Left ventricle myocardium superior (tissue), 1 donor: ENCODE measurements at places on chromosomes 11 and 22. TPM values are rescaled to one million over a fixed set of nuclear protein-coding genes. Genes with fewer than 3 reads are reported as not detected.

GRCh38 chr11:11387207-11387606, 34.2 kb upstream of the CSNK2A3 start:
- no peak for DNase-seq

Gene CECR2
- 7.1 TPM for total RNA-seq

Gene SESN3
- total RNA-seq: 5.7 TPM

Gene TEX54
- total RNA-seq: not detected

- peak; percentile 62 for DNase-seq
Observed at GRCh38 chr11:15826826-15827225, 529.5 kb downstream of the SOX6 start.

GRCh38 chr22:46129390-46130041, 20.8 kb upstream of the PPARA start:
- peak; percentile 87 for DNase-seq

Gene LGR4
- 43.5 TPM for total RNA-seq

DNA sequence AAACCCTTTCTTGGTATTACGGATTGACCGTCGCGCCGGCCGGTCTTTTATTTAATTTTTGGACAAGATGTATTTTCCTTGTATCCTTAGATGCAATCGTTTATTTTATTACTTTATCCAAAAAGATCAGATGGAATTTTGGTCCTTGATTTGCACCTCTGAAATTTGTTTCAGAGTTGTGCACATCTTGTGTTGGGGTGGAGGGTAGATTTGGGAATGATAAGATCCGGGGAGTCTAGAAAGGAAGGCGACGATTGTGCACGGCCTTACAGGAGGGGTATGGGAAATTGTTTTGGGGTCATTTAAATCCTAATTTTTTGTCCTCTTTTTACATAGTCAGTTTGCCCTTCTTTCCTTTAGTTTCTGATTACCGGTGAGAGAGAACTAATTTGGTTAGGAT, 1.4 kb downstream of the KDM2A start:
- DNase-seq: no peak

- DNase-seq: no peak
Observed at GRCh38 chr22:35218079-35218478, 39.2 kb upstream of the HMGXB4 start.

GRCh38 chr11:48044577-48044976, 64.2 kb downstream of the PTPRJ start:
- no peak for DNase-seq

DNA sequence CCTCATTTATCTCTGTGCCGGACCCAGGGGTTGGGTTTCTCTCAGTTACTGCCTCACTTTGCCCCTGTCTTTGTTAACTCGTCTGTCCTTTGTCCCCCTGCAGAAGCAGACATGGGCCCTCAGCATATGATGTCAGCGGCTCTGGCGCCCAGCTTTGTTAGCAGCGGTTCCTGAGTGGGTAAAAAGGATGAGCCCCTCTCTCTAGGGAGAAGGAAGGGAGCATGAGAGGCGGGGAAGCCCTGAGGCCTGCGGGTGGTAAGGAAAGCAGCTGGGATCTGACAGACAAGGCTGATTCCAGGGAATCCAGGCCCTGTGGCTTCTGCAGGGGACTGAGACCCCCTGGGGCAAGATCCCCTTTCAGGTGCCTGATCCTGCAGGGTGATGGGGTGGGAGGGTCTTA, 51.7 kb downstream of the MCM5 start:
- no peak for DNase-seq

GRCh38 chr11:11580841-11581411, 40.9 kb downstream of the GALNT18 start:
- peak; percentile 45 for DNase-seq

Gene DDI1
- not detected for total RNA-seq

DNA sequence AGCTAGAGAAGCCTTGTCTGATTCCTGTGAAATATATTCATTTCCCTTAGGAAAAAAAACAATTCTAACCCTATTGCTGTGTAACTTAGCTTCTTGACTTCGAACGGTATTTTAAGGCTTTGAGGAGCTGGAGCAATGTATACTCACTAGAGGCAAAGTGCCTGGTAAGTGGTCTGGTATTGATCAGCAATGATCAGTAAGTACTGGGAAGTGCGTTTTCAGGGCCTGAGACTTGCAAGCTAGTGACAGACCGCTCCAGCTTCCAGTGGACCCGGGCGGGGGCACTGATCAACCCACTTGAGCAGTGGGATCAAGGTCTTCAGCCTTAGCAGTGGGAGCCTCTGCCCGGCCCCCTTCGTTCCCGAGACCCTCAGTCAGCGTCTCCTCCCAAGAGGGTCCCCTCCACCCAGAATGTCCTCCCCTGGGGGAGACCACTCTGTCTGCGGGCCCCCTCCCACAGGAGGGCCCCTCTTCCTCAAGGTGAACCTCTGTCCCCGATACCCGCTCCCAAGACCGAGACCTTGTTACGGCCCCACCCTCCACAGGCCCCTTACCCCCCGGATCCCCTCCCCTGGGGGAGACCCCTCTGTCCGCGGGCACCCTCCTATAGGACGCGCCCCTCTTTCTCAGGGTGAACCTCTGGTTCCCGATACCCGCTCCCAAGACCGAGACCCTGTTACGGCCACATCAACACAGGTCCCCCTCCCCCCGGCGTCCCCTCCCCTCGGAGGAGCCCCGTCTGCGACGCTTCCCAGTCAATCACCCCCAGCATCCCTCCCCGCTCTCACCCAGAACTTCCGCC, 452 bp upstream of the ATXN10 start:
- DNase-seq: no peak

Gene MUC5AC
- not detected for total RNA-seq

Gene UVRAG
- 14.9 TPM for total RNA-seq

GRCh38 chr11:36193721-36194120, 95.5 kb downstream of the COMMD9 start:
- DNase-seq: no peak

GRCh38 chr11:27718863-27719545, 18.7 kb upstream of the BDNF start:
- peak; percentile 54 for DNase-seq

- DNase-seq: no peak
Observed at GRCh38 chr11:1682225-1682905, 14.6 kb upstream of the KRTAP5-6 start.

DNA sequence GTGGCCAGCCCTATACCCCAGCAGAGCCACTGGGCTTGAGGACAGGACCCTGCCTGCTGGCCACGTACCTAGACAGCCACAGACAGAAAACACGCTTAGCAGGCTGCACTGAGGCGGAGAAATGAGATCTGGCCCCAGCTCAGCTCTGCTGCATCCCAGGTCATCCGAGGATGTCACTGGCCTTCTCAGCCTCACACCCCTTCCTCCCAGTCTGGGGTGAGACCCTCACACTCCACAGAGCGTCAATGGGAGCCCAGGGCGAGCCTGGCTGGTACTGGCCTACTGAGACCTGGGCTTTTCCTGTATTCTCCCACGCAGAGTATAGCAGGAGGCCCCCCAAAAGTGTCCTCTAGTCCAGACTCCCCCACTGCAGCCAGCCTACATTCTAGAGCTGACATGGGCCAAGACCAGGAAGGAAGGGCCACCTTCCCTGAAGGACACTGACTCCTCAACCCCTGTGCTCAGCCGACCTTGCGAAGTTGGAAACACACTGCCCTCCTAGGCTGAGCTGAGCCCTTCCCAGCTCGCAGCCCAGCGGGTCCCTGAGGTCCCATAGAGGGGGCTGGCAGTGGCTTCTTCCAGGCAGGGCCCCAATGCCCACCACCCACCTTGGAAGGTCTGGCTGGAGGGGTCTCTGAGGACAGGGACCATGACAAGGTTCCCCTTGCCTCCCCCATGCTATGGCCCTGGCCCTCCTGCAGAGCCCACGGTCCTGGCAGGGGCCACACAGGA, 65.9 kb upstream of the LINC01488 start:
- DNase-seq: peak; percentile 16

DNA sequence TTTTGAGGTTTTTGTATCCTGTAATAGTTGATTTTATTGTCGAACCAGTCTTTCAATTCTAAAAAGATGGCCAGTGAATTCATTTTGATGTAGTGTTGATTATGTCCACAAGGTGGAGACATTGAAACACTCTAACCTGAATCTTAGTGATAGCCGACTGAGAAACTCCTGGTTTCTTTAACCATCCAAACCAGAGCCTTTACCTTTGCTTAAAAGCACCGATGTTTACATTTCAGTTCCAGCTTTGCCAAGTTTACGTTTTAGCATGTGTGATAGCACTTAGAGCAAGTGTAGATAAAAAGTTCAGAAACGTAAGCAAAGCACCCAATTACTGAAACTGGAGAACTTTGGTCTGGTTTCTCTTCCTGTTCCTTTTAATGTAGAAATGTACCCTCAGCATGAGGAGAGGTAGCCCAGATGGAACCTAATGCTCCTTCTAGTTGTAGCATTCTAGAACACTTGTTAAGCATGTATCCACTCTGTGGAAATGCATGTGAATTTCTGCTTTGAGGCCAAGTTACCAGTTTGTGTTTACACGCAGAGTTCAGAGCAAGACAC, 208.6 kb downstream of the DBX1 start:
- DNase-seq: no peak

GRCh38 chr11:8083871-8084281, 2.9 kb downstream of the TUB start:
- no peak for DNase-seq

DNA sequence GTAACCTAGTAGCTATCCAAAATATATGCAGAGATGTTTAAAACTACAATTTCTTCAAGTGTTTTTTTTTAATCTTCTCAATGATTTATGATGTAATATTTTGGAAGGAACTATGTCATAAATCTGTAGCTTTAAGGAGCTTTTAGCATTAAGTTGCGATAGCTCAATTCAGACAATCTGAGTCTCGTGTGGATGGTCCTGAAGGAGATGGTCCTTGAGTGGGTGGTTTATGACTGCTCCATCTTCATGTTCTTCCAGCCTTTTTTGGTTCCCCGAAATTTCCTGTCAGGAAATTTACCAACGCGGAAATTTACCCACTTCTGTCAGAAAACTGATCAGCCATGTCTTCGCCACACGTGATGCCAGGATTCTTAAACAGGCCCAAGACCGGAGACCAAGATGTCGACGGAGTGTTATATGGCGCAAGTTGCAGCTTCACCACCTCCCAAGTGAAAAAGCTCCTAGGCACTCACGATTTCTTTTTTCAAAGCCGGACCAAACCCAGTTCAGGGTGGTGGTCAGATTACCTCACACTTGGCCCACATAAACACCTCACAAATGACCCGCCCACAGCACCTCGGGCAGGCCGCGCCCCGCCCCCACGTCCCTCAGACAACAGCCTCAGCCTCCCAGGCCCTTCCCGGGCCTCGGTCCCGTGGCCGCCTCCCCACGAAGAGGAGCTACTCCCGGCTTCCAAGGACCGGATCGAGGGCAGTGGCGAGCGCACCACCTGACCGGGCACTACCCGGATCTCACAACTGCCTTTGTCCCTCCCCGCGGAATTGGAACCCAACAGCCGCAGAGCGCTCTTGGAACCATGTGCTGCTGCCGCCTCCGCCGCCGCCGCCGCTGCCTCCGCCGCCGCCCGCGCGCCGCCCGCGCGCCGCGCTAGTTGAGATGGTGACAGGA, at the start of gene MORC2:
MORC2 (minus strand) TSS at position 760 of the 909 bp plus-strand sequence. CDS start 885 bp downstream, outside the sequence.
- DNase-seq: peak; percentile 78

DNA sequence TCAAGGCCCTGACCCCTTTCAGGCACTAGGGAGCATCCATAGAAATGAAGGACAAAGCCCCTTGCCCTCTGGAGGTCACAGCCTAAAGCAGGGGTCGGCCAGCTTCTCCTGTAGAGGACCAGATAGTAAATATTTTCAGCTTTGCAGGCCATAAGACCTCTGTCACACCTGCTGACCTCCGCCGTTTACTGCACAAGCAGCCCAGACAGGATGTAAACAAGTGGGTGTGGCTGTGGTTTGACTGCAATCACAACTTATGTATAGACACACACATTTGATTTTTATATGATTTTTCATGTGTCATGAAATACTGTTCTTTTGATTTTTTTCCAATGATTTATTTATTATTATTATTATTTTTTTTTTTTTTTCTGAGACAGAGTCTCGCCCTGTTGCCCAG, 34.3 kb downstream of the KIAA1671 start:
- no peak for DNase-seq

DNA sequence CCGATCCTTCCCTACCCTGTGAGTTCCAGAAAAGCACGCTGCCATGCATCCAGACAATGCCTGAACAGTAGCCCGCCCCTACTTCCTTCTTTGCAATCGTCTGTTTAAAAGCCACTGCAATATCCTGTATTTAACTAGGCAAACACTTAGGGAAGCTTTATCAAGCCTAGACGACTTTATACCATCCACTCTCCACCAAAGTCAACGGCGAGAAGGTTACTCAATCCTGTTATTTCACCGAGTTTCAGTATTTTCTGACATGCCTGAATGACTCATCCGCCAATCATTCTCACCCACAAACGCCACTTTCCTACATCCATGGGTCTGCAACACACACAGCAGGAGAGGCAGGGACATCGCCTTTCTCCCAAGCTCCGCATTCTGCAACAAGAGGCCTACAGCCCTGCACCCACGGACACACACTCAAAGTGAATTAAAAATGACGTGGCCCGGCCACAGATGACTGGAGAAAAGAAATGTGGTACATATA, 9.3 kb downstream of the CELSR1 start:
- no peak for DNase-seq

- no peak for DNase-seq
Observed at GRCh38 chr11:82462608-82463242, 270.9 kb downstream of the FAM181B start.

Gene SLC22A12
- not detected for total RNA-seq

DNA sequence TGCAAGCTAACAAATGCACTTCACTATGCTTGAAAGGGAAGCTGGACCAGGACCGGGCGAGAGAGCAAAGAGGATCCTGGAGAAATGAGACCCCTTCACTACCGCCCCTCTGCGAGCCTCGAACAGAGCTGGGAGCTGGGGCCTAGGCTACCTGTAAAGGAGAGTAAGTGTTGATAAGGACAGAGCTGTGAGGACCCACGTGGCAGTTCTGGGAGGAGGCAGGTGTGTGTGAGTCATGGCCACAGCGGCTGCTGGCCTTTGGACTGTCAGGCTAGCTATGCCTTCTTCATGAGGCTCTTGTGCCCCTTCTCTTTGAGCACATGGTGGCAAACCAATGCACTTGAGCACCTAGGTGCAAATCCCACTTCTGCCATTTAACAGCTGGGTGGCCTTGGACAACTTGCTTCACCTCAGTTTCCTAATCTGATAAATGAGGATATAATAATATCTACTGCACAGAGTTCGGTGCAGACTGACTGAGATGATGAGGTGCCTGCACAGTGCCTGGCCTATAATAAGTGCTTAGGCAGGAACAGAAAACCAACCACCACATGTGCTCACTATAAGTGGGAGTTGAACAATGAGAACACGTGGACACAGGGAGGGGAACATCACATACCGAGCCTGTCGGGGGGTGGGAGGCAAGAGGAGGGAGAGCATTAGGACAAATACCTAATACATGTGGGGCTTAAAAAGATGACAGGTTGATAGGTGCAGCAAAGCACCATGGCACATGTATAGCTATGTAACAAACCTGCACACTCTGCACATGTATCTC, 35.3 kb upstream of the KCNJ11 start:
- no peak for DNase-seq

- no peak for DNase-seq
Observed at GRCh38 chr22:26804911-26805539, 147.6 kb downstream of the MIAT start.

DNA sequence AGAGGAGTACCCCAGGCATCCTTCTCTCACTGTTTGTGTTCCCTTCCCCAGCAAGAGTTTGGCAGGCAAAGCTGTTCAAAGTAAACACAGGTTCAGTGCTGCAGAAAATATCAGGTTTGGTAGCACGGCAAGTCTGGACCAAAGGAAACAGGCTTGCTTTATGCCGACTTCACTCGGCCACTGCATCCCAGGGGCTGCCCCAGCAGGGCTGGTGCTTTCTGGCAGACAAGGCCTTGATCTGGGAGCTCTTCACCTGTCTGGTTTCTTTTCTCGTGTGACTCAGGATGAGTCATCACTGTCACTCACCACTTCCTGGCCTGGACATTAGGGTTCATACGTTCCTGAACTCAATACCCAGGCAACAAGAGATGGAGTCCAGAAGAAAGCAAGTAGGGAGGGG, 52.6 kb upstream of the NAV2 start:
- no peak for DNase-seq
